Activated CD8-positive, alpha-beta memory T cell treated with anti-CD3 and anti-CD28 coated beads for 1 hour (primary cell): ENCODE measurements at places on chromosomes 12 and 14.

- DNase-seq: no peak
Measured at GRCh38 chr14:32709027-32709426, 229.7 kb upstream of the NPAS3 start.

DNA sequence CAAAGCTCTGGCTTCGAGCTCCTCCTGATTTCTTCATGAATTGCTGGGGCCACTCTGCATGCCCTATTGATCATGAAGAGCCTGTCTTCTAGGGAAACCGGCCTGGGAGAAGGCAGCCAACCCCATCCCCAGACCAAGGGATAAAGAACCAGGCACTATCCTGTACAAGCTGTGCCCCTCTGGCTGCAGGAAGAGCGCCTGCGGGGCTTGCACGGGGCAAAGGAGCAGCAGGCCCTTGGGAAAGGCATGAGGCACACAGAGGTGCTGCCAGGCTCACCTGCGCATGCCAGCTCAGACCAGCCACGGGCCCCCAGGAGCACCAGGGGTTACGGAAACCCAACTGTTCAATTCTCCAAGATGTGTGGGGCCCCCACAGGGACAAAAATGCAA is 2.1 kb downstream of the ITPK1 start:
- DNase-seq: no peak

DNA sequence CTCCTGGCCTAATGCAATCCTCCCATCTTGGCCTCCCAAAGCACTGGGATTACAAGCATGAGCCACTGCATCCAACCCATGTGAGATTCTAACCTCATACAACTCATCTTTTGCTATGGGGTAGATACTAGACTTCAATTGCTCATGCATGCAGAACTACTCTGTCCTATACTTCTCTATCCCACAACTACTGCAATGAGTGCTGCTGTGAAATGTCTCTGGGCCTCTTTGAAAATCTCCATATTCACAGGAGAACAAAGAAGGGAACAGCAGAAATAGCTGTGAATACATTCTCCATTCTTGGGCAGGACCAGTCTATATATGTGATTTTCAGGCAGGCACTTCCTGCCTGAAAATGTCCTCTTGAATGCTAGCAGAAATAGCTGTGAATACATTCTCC is 220.7 kb upstream of the GRIP1 start:
- no peak for DNase-seq

GRCh38 chr12:104457746-104458693 is 1.3 kb downstream of the CHST11 start:
- no peak for DNase-seq

- DNase-seq: no peak
Measured at GRCh38 chr12:12646483-12647072, 34.9 kb downstream of the CREBL2 start.

DNA sequence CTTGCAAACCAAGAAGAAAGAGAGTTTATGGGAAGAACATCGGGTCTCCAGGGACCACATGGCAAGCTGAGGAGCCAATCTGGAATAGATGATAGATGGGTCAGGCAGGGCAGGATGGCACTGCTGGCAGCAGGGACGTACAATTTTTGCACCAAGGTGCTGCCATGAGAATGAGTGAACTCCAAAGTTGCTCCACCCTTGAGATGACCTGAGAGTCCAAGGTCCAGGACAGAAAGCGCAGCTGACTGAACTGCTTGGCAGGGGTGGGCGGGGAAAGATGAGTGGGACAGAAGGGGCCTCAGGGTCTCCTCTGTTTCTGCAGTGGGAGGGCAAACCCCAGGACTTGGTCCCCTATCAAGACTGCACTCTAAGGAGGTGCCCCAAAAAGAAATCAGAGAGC is 136.7 kb upstream of the GSC start:
- DNase-seq: no peak

DNA sequence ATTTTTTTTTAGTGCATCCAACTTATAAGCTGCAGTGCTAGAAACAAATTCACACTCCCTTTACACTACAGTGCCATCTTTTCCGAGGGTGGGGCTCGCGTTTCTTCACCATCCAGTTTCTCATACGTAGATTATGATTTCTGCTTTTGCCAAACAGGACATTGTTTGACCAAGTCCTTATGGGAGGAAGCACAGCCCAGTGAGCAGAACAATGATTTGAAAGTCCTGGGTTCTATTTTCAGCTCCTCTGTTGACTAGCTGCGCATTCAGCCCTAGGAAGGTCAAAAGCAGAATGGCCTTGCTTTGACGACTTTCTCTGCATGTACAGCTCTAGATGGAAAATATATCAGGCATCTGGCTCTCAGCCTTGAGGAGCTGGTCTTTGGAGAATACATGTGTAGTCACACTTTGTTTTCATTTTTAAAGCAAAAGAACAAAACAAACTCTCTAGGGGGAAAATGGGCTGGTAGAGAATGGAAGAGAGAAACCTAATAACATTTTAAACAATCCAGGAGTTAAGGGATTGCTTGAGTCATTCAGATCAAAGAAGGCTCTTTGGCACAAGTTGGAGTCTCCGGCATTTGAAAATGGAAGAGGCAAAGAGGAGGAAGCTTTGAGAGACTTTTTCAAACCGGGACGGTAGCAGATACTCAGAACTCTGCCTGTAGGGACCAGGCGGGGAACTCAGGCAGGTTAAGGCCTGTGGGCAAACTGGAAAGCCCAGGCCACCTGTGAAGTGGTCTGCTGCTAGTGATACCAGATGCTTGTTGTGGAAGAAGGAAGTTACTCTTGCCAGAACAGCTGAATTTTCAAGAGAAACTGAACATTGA is 257.3 kb upstream of the PLEKHG7 start:
- DNase-seq: no peak

DNA sequence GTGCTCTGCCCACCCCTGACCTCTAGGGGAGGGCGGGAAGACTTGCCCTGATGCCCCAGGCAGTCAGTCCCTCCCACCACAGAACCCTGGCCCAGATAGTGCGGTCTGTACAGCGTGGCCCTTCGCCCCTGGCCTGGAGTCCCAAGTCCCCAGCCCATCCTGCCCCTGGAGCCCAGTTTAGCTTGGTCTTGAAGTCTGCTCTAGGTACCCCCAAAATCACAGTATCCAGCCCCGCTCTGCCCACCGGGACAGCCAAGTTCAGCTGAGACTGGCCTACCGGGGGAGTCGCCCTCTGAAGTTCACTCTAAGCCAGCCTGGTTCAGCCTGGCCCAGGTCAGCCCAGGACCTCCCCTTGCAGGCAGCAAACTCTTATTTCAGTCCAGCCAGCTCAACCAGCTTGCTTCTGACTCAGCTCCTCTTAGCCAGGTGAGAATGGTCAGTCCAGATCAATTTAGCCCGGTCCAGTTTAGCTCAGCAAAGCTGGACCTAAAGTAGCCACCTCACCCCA is 75.9 kb downstream of the TMEM121 start:
- no peak for DNase-seq

- DNase-seq: no peak
Measured at GRCh38 chr14:22512106-22512814, 76.8 kb downstream of the DAD1 start.

DNA sequence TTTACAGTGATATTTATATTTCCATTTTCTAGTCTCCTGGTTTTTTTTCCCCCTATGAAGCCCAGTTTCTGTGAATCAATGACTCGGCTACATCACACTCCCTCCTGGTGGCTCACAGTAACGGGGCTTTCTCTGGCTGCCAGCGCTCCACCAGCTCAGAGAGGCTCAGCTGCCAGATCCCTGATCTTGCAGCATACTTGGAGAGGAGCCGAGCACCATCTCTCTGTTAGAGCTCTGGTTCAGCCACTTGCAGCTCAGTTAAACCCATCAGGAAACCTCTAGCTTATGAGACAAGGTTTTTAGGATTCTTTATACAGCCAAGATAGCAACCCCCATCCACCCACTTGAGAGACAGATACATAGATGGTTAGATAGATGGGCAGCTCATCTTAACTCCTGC is 74.6 kb downstream of the CIT start:
- DNase-seq: no peak

GRCh38 chr14:104121142-104121541 is 17.2 kb upstream of the KIF26A start:
- DNase-seq: no peak

DNA sequence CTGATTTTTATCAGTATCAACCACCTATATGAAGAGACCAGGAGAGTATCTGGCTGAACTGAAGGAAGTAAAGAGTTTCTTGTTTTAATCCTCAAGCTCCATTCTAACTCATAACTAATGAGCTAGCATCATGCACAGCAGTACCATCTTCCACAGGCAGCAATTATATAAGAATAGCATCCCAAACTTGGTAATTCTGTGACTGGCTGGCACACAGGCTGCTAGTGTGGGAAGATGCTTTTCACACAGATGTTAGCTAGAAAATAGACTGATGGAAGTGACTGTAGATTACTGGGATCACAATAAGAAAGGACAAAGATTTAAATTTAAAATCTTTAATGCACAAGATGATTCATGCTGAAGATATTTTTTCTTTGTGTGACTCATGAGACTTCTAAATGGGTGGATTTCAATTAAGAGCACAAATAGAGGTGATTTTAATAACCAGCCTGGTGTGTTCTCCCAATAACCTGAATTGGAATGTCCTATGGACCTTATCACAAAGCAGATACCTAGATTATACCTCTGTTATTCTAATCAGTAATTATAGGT is 417.7 kb upstream of the ATXN7L3B start:
- DNase-seq: no peak

DNA sequence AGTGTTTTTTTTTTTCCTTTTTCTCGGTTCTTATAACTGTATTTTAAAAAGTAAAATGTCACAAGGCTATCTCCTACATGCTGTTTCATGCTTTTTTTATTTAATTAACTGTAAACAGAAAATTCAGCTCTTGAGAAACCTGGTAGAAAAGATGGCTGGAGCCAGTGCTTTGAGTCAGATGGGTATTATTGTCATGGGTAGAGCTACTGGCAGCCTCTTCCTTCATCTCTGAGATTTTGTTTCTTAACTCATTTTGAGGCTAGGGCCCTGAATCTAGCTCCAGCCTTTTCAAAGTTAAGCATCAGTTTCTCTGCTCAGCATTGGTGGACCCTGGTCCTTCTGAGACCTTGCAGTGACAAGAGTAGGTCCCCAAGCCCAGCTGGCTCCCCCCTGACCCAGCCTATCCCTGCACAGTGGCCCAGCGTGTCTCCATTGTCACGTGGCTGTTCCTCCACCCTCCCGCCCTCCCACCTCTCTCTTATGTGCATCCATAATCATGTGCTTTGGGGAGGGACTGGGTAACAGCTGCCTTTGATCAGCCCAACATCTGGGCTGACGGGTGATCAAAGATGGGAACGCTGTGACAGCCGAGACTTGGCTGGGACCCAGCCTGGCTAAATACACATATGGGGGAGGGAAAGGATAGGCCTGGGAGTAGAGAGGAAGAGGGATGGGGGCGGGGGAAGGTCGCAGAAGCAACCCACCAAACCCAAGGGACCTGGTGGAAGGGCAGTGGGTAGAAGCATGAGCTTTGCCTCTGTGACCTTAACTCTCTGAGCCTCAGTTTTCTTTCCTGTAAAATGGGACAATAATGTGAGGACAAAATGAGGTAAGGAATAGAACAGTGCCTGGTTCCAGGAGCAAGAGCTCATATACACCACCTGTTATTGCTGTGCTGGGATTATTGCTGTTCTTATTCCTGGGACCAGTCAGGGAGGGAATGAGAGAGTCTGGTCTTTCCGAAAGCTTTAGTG is 24.4 kb upstream of the RBM19 start:
- no peak for DNase-seq

- DNase-seq: no peak
Measured at GRCh38 chr14:91246051-91246852, 1.7 kb upstream of the GPR68 start.

- no peak for DNase-seq
Measured at GRCh38 chr14:96170961-96171592, 33.6 kb upstream of the BDKRB2 start.

GRCh38 chr12:97875064-97875463 is 412.5 kb downstream of the RMST start:
- DNase-seq: no peak

DNA sequence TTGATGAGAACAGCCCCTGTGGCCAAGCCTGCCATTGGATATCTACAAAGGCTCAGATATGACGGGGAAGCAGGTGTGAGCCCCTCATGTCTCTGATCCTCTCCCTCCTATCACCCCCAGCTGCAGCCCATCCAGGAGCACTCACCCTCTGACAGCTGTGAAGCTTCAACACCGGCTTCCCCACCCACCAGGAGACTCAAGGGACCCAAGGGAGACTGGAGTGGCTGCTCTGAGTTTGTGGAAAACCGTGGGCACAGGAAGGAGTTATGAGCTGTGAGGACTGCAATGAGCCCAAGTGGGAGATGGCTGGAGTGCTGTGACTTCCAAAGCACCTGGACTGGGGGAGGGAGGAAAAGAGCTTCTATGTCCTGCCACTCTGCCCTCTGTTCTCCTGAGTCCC is 7.9 kb downstream of the IFI27L2 start:
- no peak for DNase-seq

DNA sequence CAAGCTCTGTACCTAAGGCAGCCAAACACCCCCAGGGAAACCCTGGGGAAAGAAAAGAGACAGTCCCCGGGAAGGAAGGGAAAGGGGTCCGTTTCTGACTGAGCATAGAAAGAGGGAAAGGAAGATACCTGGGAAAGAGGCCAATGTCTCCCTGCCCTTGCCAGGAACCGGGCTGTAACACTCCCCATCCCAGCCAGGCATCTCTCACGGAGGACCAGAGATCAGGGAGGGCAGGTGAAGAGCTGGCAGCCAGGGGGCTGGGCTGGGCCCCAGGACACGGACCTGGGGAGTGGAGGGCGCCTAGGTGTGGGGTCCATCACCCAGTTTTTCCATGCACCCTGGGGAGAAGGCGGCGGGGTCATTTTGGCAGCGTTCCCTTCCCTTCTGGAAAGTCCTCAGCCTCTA is 18.9 kb upstream of the PLEKHH1 start:
- no peak for DNase-seq

- no peak for DNase-seq
Measured at GRCh38 chr14:54278665-54279295, 118.0 kb upstream of the CDKN3 start.

DNA sequence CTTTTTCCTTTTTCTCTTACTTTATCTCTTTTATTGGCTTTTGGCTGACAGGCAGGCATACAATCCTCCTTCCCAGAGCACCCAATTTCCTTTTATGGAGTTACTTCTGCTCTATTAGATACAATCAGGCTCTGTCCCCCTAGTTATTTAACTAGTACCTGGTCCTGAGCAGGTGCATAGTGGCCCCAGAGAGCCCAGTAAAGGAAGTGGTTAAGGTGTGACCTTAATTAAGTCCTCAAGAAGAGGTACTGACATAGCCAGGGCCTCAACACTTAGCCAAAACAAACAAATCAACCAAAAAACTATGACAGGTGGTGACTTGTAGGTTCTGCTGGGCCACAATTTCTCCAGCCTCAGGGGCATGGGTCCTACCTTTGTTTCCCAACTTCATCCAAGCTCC is 82.9 kb downstream of the CCDC60 start:
- no peak for DNase-seq

- DNase-seq: no peak
Measured at GRCh38 chr14:56796259-56796658, 14.0 kb downstream of the OTX2 start.

GRCh38 chr14:99891900-99892299 is 98.7 kb downstream of the EML1 start:
- no peak for DNase-seq
